ENCODE measurements at places on chromosomes 7 and 10.

- no peak for DNase-seq
Measured at GRCh38 chr10:124044143-124044862, 49.1 kb downstream of the CHST15 start.

- DNase-seq, result no peak
Measured at GRCh38 chr10:114174695-114175188, 739 bp upstream of the CCDC186 start.

DNA sequence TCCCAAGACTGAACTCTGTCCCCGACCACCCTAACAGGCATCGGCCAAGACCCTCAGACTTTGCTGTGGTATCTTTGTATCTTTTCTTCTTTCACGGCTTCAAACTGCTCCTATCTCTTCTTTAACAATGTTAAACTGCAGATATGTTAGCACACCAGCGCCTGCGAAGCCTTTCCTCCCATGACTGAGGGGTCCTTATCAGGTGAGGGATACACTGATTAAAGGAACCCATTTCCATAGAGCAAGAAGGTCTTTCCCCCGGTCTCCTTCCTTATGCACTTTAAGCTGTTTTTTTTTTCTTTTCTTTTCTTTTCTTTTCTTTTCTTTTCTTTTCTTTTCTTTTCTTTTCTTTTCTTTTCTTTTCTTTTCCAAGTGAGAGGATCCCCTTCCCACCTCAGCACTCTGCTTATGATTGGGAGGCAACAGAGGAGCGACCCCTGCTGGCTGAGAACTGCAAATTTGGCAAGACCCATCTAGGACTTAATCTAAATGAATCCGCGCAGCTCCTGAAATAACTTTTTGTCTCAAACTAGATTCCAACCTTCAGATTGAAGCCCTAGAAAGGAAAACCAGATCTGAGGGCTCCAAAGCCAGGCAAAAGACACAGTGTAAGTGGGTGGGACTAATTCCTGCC lies 109.9 kb downstream of the ITGB8 start:
- no peak for DNase-seq

GRCh38 chr7:17965603-17966002 lies 25.3 kb upstream of the SNX13 start:
- DNase-seq, result no peak

- DNase-seq, result no peak
Measured at GRCh38 chr7:120334475-120334874, 61.5 kb downstream of the KCND2 start.

- DNase-seq, result no peak
Measured at GRCh38 chr10:32347363-32348022, 535 bp upstream of the EPC1 start.

- DNase-seq, result peak; percentile 34
Measured at GRCh38 chr7:134420424-134421125, 38.3 kb downstream of the AKR1B1 start.

- DNase-seq, result peak; percentile 2
Measured at GRCh38 chr10:80535671-80536360, 1.9 kb upstream of the SH2D4B start.

GRCh38 chr7:131449373-131449902 lies 107.0 kb downstream of the PODXL start:
- no peak for DNase-seq

GRCh38 chr7:111388912-111389311 lies 173.4 kb downstream of the IMMP2L start:
- no peak for DNase-seq

- peak; percentile 78 for DNase-seq
Measured at GRCh38 chr7:151736403-151736909, 140.5 kb downstream of the PRKAG2 start.

- peak; percentile 27 for DNase-seq
Measured at GRCh38 chr7:1024331-1024841, 20.0 kb upstream of the GPR146 start.

DNA sequence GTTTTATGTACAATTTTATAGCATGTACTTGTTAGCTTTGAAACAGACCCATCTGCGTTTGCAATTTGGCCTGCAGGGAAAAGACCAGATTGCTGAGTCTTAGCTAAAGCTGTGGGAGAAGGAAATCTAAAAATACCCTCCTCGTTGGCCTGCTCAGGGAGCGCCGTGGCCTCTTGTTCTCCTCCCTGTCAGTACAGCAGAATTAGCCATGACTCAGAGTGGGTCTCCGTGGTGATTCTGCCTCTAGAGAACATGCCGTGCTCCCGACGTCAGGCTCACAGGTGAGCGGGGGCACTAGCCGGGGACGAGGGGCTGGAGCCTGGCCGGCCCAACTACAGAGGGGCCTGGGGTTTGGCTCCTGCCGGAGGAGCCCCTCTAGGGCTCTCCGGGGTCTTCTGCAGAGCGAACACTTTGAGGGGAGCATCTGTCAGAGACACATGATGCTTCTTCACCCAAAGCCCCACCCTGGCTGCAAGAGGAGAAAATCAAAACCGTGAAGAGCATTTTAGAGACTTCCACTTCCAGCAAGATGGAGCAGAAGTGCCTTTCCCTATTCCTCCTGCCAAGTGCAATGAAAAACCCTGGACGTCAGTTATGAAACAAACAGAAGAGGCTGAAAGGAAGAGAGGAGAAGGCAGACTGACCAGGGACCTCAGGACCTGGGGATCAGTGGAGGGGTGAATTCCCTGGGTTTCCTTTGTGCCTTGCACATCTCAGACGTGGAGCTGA lies 98.9 kb downstream of the LHPP start:
- no peak for DNase-seq

DNA sequence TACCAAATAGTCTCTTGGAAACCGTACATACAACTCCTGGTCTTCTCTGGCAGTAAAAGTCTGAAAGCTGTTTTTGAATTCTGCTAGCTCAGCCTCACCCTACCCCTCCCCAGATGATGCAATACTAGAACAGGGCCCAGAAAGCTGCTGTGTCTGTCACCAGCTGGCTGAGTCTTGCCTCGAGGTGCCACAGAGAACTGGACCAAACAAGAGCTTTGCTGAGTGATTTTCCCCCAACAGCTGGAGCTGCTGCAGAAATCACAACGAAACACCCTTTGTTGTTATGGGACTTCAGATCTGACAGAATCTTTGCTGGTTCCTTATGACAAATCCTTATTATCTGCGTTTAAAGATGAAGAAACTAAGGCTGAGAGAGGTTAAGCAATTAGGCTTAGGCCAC lies 134.1 kb downstream of the SPAG6 start:
- no peak for DNase-seq

DNA sequence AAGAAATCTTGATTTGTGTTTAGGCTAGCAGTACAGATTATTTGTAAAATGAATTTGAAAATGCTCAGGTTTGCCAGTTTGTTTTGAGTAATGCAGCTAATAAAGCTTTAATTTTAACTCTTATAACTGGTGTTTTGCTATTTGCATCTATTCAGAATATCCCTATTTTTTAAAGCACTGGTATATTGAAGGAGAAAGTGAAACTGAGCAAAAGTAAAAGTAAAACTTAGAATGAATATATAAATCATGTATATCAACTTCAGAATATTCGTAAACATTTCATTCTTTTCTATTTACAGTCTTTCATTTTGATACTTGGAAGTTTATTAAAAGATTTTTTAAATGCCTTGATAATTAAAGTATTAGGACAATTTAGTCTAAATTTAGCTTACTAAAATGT lies 26.2 kb downstream of the TASOR2 start:
- DNase-seq, result no peak

DNA sequence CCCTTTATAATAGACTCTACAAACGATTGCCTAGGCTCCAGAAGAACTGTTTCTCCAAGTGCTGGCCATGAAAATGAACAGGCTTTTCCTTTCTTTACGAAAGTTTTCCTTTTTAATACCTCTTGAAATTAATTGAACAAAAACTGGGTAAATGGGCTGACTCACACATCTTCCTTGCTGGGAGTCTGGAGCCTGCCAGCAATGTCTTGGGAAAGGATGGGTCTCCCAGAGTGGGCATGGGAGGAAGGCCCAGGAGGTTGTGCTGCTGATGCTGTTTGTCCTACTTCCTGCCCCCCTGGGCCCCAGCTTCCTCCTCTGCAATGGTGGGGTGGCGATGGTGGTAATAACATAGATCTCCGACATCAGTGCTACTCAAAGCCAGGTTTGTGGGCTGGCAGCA lies 174.1 kb downstream of the RPS24 start:
- no peak for DNase-seq

- DNase-seq, result no peak
Measured at GRCh38 chr7:7732621-7733281, 14.3 kb upstream of the RPA3 start.

GRCh38 chr7:95646350-95646749 lies 50.0 kb upstream of the PDK4 start:
- DNase-seq, result peak; percentile 34

GRCh38 chr10:92404612-92405418 lies 113.8 kb downstream of the MARCHF5 start:
- DNase-seq, result no peak

DNA sequence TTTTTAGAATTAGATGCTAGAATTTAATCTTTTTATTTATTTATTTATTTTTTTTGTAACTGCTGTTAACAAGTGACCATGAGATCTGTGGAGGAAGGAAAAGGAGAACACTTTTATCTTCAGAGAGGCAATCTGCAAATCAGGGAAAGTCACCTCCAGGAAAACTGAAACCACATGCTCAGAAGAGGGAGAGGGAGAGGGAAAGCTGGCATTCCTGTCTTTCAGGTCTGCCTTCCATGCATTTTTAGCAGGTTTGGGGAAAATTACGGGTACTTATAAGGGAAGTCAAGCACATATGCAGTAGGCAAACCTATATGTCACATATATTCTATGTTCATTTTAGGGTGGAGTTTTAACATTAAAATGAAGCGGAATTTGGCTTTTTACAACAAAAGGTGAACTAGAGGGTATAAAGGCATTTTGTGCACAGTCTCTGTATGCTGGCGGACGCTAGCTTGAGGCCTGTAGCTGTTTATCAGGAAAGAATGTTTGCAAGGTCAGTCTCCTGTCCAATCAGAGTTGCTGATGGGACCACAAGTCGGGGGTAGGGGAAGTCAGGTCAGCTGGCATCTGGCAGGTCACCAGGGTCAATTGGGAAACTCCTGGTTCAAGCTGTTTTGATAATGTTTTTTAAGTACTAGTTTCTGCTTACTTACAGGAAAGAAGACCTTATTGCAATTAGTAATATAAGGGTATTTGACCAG lies 333.5 kb downstream of the GPR158 start:
- DNase-seq, result no peak

- no peak for DNase-seq
Measured at GRCh38 chr7:94760446-94761100, 104.6 kb upstream of the SGCE start.

DNA sequence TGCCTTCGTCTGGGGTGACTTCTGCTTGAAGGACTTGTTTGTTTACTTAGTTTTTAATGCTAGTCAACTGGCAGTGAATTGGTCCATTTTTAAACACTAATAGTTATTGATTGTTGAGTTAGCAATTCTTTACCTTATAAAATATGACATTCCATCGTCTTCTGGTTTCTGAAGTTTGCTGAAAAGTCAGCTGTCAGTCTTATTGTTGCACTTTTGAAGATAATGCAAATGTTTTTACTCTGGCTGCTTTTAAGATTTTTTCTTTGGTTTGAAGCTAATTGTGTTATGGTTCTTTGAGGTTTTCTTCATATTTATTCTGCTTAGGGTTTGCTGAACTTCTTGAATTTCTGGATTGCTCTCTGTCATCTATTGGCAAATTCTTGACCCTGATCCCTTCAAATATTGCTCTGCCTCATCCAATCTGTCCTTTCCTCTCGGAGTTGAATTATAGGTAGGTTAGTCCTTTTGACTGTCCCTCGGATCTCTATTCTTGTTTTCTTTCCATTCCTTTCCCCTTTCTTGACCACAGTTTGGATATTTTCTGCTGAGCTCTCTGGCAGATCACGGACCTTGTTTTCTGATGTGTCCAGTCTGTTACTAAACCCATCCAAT lies 24.2 kb downstream of the MGMT start:
- no peak for DNase-seq

GRCh38 chr10:113525713-113526112 lies 27.1 kb upstream of the HABP2 start:
- no peak for DNase-seq

GRCh38 chr7:119983468-119983867 lies 289.5 kb upstream of the KCND2 start:
- no peak for DNase-seq

DNA sequence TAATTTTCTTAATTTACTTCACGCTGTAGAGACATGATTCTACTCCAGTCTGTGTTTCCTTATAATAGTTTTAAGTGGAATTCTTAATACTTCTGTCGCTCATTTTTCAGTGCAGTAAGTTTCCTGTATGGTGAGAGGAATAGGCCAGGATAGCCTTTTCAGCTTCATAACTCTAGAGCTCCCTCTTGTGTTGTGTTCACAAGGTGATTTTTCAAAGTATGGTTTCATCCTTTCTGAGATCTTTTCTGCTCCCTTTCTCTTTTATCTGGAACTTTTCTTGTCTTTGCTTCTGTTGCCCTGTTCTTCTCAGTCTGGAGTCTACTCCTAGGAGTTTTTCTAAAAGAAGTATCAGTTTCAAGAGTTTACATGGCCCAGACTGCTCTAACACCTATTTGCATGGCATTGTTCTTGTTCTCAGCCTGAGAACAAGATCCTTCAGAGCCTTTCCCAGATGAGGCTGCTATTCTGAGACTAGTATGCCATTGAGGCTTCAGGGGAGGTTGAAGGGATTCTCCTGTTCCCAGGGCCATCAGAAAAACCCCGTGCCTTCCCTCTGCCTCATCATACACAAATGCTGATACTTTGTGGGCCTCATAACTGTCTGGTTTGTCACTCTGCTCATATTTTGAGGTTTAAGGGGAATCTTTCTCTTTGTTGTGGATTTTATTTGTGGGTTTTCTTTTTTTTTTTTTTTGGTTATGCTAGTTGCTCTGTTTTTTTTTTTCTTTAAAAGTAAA lies 21.8 kb downstream of the NET1 start:
- peak; percentile 23 for DNase-seq

- peak; percentile 75 for DNase-seq
Measured at GRCh38 chr7:121730869-121731268, 142.1 kb upstream of the PTPRZ1 start.

- no peak for DNase-seq
Measured at GRCh38 chr10:104664205-104664604, 23.1 kb downstream of the SORCS3 start.

DNA sequence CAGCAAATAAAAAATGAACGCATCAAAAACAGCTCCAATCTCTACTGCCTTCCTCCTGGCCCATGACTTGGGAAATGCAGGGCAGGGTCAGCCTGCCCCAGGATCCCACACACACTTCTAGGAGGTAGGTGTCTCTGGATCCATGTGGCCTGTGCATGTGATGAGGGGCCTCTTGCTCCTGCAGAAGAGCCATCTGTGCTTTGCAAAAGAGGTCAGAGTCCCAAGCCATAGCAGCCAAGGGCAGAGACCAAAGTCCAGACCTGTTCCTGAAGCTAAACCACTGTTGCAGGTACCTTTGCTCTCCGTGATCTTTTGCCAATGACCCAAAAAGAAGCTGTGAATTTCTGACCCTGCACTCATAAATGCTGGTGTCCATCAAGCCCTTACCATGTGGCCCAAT lies 57.1 kb downstream of the KCNMA1 start:
- no peak for DNase-seq

GRCh38 chr10:108204528-108205305 lies 1040.2 kb upstream of the SORCS1 start:
- no peak for DNase-seq

Measured in NCI-H345 (cell line).